ENCODE measurements at places on chromosomes 2 and 18.

- DNase-seq = no peak
Measured at GRCh38 chr18:58997811-58998337, 133.2 kb downstream of the ZNF532 start.

- DNase-seq = no peak
Measured at GRCh38 chr2:99689145-99689742, 199.4 kb upstream of the REV1 start.

DNA sequence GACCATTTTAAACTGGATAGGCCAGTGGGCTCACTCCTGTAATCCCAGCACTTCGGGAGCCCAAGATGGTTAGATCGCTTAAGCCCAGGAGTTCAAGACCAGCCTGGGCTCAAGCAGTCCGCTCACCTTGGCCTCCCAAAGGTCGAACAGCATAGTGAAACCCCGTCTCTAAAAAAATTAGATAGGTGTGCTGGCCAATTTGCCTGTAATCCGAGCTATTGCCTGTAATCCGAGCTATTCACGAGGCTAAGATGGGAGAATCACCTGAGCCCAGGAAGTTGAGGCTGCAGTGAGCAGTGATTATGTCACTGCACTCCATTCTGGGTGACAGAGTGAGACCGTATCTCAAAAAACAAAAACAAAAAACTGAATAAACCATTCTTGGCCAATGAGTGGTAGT, 52.6 kb upstream of the EMILIN2 start:
- no peak for DNase-seq

DNA sequence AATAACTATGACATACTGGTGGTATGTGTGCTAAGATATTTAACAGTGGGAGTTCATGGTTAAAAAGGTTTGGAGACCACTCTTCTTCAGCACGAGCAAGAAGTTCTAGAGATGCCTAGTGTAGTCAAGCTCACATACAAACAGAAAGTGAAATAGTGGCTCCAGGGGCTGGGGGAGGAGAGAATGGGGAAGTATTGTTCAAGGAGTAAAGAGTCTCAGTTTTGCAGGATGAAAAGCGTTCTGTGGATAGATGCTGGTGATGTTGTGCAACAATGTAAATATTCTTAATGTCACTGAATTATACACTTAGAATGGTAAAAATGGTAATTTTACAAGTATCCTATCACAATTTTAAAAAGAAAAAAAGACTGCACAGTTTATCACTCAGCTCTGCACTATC, 29.0 kb upstream of the EPAS1 start:
- no peak for DNase-seq

GRCh38 chr2:221133941-221134340, 438.2 kb downstream of the EPHA4 start:
- no peak for DNase-seq

DNA sequence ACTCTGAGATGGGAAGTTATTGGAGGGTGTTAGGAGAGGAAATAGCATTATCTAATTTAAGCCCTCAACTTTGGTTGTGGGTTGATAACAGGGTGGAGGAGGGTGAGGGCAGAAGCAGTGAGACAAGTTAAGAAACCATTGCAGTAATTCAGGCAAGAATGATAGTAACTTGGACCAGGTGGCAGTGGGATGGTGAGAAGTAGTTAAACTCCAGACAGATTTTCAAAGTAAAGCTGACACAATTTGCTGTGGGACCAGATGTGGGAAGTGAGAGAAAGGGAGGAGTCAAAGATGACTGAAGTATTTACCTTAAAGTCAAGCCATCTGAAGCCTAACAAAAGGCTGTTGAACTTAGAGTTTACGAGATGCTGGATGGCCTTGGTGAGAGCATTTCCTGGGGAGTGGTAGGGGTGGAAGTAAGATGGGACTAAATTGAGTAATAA, 163.2 kb upstream of the KLF7 start:
- no peak for DNase-seq
